ENCODE measurements at places on chromosomes 6 and 20. TPM values are rescaled to one million over a fixed set of nuclear protein-coding genes. Genes with fewer than 3 reads are reported as not detected.

The ABHD16B gene
- not detected for total RNA-seq

The OPRL1 gene
- total RNA-seq = 0.12 TPM

The CFAP206 gene
- not detected for total RNA-seq

The HLA-C gene
- 1,205 TPM for total RNA-seq

The PCIF1 gene
- total RNA-seq = 33.7 TPM

The RNF8 gene
- total RNA-seq = 27.3 TPM

The THEMIS gene
- 44.2 TPM for total RNA-seq

The CBFA2T2 gene
- 11.6 TPM for total RNA-seq

GRCh38 chr6:40162074-40162473, 227.8 kb upstream of the MOCS1 start:
- DNase-seq = no peak
- H3K36me3 ChIP-seq = no peaks in the 10 kb centered on the region
- no peak overlapping the region for H3K4me3 ChIP-seq
- H3K27ac ChIP-seq = no peak overlapping the region

DNA sequence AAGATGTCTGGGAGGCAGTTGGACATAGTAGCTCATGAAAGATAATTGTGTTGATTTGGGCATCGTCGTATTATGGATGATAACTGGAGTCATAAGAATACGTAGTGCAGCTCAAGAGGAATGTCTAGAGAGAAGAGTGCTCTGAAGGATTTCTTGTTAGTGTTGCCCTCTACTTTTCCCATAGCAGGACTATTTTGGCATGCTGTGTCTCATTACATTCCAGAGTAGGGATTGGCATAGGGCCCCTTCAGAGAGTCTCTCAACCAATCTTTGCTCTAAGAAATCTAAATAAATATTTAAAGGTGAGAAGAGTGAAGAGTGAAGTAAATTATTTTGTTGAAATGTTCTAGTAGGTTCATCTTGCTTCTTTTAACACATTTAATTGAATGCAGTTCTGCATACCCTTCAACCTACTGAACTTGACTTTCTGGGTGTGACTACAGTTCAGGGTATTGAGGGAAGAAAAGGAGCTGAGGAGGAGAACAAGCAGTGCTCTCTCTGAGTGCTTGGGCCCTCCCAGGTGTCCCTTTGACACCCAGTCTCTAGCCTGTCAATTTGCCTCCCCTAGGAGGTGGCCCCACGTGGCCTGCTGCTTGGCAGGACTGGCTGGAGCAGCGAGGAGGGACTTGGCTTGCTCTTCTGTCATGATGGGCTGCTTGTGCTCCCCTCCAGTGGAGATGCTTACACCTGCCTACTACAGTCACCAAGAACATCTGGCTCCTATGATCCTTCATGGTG, 33.3 kb downstream of the SOBP start:
- DNase-seq = no peak
- H3K27ac ChIP-seq = no peak overlapping the region
- H3K4me3 ChIP-seq = no peak overlapping the region
- H3K36me3 ChIP-seq = no peaks in the 10 kb centered on the region
- H3K4me1 ChIP-seq = no peaks in the 10 kb centered on the region
- peaks cover 19% of the 10 kb centered on the region for H3K27me3 ChIP-seq

GRCh38 chr6:153108315-153108714, 22.8 kb downstream of the RGS17 start:
- peaks cover 14% of the 10 kb centered on the region for H3K36me3 ChIP-seq
- peaks cover 38% of the 10 kb centered on the region for H3K27me3 ChIP-seq
- H3K4me1 ChIP-seq = peaks cover 2% of the 10 kb centered on the region
- DNase-seq = no peak
- H3K4me3 ChIP-seq = no peak overlapping the region

GRCh38 chr6:126662966-126663365, 323.1 kb downstream of the CENPW start:
- H3K4me1 ChIP-seq = no peaks in the 10 kb centered on the region
- no peak for DNase-seq
- H3K4me3 ChIP-seq = no peak overlapping the region
- no peaks in the 10 kb centered on the region for H3K27me3 ChIP-seq

DNA sequence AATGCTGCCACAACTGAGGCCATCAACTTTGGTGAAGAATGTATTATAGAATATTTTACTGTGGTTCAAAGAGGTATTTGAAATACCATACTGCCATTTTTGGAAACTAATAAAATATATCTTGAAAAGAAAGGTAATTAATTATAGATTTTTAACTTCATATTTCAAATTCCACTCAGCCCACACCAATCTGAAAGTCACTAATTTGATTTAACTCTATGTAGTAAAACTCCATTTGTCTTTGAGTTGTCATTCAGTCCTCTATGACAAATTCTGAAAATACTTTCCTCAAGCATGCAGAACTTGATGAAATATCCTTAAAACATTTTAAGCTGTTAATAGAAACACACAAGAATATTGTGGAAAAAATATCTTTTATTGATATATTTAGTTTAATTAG, 1196.7 kb upstream of the CITED2 start:
- no peaks in the 10 kb centered on the region for H3K4me1 ChIP-seq
- H3K36me3 ChIP-seq = no peaks in the 10 kb centered on the region
- DNase-seq = no peak
- no peaks in the 10 kb centered on the region for H3K27me3 ChIP-seq

DNA sequence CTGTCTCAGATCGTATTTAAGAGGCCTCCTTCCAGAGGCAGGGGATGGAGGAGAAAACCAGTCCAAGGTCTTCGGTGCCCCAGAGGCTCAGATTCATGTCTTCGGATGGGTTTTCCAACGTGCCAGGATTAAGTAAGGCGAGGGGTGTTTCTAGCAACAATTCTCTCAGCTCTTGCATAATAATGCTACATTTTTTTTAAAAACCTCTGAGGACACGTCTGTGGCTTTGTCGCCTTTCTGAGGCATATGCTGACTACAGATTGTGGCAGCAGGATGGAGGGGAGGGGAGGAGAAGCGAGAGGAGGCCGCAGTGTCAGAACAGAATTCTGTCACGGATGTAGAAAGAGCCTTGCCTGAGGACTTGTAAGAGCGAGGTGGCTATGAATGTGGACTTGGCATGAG, 17.7 kb upstream of the CCDC167 start:
- H3K27ac ChIP-seq = peak overlapping the region; percentile 81
- H3K4me3 ChIP-seq = peak overlapping the region; percentile 68
- peaks cover 68% of the 10 kb centered on the region for H3K4me1 ChIP-seq

DNA sequence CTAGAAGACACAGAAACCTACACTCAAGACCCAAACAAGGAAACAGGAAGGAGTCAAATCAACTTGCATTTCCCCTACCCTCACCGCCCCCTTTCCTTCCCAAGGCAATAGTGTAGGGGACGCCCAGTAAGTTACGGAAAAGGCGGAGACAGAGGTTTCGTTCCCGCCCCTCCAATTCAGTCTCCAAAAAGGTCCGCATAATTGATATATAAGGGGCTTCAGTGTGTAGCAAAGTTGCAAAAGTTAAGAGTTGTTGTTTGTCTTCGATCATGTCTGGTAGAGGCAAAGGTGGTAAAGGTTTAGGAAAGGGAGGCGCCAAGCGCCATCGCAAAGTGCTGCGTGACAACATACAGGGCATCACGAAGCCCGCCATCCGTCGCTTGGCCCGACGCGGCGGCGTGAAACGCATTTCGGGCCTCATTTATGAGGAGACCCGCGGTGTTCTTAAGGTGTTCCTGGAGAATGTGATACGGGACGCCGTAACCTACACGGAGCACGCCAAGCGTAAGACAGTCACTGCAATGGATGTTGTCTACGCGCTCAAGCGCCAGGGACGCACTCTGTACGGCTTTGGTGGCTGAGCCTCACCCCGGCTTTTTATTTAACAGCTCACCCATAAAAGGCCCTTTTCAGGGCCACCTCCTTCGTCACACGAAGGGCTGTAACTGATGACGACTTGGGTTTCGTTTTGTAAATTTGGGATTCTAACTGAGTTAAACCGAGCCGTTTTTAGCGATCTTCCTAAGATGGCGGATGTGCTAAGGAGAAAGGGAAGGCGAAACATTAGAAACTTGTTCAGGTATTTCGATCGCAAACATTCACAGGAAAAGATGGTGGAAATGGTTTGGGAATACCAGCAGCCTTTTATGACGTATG, 124.6 kb upstream of the BTN3A2 start:
- peak; percentile 81 for DNase-seq
- no peaks in the 10 kb centered on the region for H3K27me3 ChIP-seq
- H3K27ac ChIP-seq = peak overlapping the region; percentile 99
- peaks cover 31% of the 10 kb centered on the region for H3K4me1 ChIP-seq

- H3K27ac ChIP-seq = peak overlapping the region; percentile 87
- peaks cover 5% of the 10 kb centered on the region for H3K36me3 ChIP-seq
- H3K4me3 ChIP-seq = peak overlapping the region; percentile 61
These were observed 17.5 kb downstream of the AGPAT4 start for GRCh38 chr6:161256407-161256806.

GRCh38 chr20:45998761-45999160, 9.9 kb upstream of the MMP9 start:
- no peak overlapping the region for H3K27ac ChIP-seq
- no peak for DNase-seq
- no peaks in the 10 kb centered on the region for H3K36me3 ChIP-seq
- no peaks in the 10 kb centered on the region for H3K27me3 ChIP-seq
- H3K4me1 ChIP-seq = peaks cover 19% of the 10 kb centered on the region
- H3K4me3 ChIP-seq = no peak overlapping the region

GRCh38 chr20:62846166-62846890, 15.3 kb downstream of the TCFL5 start:
- H3K27ac ChIP-seq = no peak overlapping the region
- H3K4me1 ChIP-seq = no peaks in the 10 kb centered on the region
- H3K27me3 ChIP-seq = no peaks in the 10 kb centered on the region
- DNase-seq = peak; percentile 51
- no peaks in the 10 kb centered on the region for H3K36me3 ChIP-seq

- peaks cover 7% of the 10 kb centered on the region for H3K36me3 ChIP-seq
- no peak within 1 kb of the TSS for H3K4me3 ChIP-seq
- no peak within 1 kb of the TSS for H3K27ac ChIP-seq
- no peak for DNase-seq
- no peaks in the 10 kb centered on the region for H3K27me3 ChIP-seq
These were observed at the start of gene SLC44A4 for GRCh38 chr6:31878726-31879125. SLC44A4 (minus strand) TSS chr6:31878997; CDS start chr6:31878980, 17 bp downstream.

Data from natural killer cell treated with Interleukin-12 subunit alpha and Interleukin-12 subunit beta and Interleukin-15 and Interleukin-18, amount 100 ng/mL, for 72 hours (primary cell).